ENCODE measurements at places on chromosomes 3 and 15.

DNA sequence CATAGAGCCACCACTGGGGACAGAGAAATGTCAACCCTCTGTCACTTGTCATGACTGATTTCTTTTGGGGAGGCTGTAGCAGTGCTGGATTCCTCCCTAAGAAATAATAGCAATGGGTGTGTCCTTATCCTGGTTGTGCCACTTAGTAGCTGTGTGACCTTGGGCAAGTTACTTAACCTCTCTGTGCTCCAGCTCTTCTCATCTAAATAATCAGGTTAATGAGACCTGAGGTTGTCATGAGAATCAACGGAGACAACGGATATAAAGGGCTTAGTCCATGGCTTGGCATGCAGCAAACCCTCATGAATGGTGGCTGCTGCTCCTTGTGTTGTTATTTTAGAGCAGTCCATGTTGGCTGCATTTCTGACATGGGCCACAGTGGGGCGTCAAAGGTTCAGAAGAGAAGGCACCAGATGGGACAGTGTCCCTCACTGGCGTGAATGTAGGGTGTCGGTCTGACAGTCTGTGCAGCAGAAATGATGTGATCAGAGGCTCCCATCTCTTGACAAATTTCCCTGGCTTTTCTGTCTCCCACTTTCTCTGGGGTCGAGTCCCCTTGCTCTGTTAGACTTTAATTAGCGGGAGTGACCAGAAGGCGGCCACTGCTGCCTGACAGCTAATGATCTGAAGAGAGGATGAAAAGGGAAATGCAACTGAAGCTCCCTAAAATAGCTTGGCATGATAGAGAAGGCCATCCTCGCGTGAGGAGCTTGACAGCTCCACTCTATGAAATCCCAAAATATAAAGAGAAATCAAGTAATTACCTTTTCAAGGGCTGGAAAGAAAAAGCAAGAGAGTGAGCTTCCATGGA, 209.4 kb downstream of the CADPS start:
- DNase-seq, result peak; percentile 31

- DNase-seq, result no peak
Measured at GRCh38 chr15:80777137-80777536, 2.0 kb upstream of the CEMIP start.

GRCh38 chr15:96218623-96219455, 111.7 kb upstream of the NR2F2 start:
- DNase-seq, result no peak

- no peak for DNase-seq
Measured at GRCh38 chr3:192408007-192408646, 319.2 kb downstream of the FGF12 start.

- DNase-seq, result no peak
Measured at GRCh38 chr3:192273001-192273696, 454.2 kb downstream of the FGF12 start.

GRCh38 chr3:55440104-55440708, 46.9 kb downstream of the WNT5A start:
- no peak for DNase-seq

DNA sequence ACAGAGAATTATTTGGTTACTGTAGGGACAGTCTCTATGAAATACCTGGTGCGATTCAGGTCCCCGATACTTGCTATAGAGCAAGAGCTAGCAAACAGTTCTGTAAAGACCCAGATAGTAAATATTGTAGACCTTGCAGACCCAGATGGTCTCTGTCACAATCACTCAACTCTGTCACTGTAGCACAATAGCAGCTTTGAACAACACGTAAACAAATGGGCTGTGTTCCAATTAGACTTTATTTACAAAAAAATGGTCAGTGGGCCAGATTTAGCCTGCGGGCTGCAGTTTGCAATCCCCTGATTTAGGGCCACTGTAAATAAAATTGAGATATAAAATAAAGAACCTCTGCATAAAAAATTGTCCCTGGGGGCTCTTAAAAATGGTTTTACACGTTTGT, 127.7 kb downstream of the SV2B start:
- no peak for DNase-seq

- DNase-seq, result no peak
Measured at GRCh38 chr3:5078151-5078550, 43.9 kb upstream of the ARL8B start.

- no peak for DNase-seq
Measured at GRCh38 chr3:25046911-25047771, 380.9 kb upstream of the RARB start.

- DNase-seq, result peak; percentile 85
Measured at GRCh38 chr3:45938864-45939263, 4.4 kb upstream of the CXCR6 start.

DNA sequence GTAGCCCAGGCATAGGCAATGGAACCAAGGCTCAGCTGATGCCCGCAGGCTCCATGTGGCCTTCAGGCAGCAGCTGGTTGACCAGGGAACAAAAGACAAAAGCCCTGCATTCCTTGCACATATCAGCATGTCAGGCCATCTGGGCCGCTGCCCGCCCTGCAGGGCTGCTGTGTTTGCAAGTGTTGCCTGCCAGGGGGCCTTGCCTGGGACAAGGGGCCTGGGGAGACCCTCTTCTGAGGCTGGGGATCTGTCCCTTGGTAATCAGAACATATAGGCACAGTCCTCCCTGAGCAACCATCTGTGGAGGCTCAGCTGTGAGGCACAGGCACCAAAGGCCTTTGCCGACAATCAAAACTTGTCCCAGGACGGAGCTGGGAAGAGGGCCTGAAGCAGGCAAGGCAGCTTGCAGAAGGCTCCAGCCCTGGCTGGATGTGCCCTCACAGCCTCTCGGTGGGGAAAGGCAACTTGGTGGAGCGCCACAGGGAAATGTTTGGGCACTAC, 138.2 kb downstream of the TPRA1 start:
- no peak for DNase-seq
